ENCODE measurements at places on chromosomes 4 and X. TPM values are rescaled to one million over a fixed set of nuclear protein-coding genes. Genes with fewer than 3 reads are reported as not detected.

Gene MAGEA9B
- not detected for polyA plus RNA-seq

Gene BEND4
- polyA plus RNA-seq, result 1.1 TPM

Gene OTC
- polyA plus RNA-seq, result not detected

Gene BGN
- not detected for polyA plus RNA-seq

Gene PDLIM3
- 2.2 TPM for polyA plus RNA-seq

Gene MAGEB4
- polyA plus RNA-seq, result not detected

Gene GAGE2A
- not detected for polyA plus RNA-seq

Gene WWC2
- polyA plus RNA-seq, result 3.9 TPM

Gene CSN1S1
- polyA plus RNA-seq, result not detected

Gene MAGEC3
- polyA plus RNA-seq, result 2.3 TPM

Gene PNMA6A
- polyA plus RNA-seq, result 11.3 TPM

Gene CXCR3
- not detected for polyA plus RNA-seq

Gene VCX
- not detected for polyA plus RNA-seq

Gene NAA11
- polyA plus RNA-seq, result not detected

Gene ZFP92
- polyA plus RNA-seq, result not detected

Gene GABRQ
- polyA plus RNA-seq, result 1.2 TPM

Gene FAM184B
- not detected for polyA plus RNA-seq

Gene PCDH18
- 0.80 TPM for polyA plus RNA-seq

Gene OCIAD2
- 69.7 TPM for polyA plus RNA-seq

Gene SMIM31
- not detected for polyA plus RNA-seq

Gene H2BW2
- polyA plus RNA-seq, result not detected

Gene MMRN1
- polyA plus RNA-seq, result 2.2 TPM

Gene ARMCX2
- polyA plus RNA-seq, result 57.2 TPM

Gene RS1
- not detected for polyA plus RNA-seq

Gene LRP2BP
- polyA plus RNA-seq, result 0.58 TPM

Gene PLA2G12A
- polyA plus RNA-seq, result 31.2 TPM

Gene EOLA2
- 21.7 TPM for polyA plus RNA-seq

Gene SUPT20HL1
- not detected for polyA plus RNA-seq

Gene BMP3
- 1.5 TPM for polyA plus RNA-seq

Gene ACE2
- not detected for polyA plus RNA-seq

Gene UGT2B10
- not detected for polyA plus RNA-seq

Gene FGF5
- polyA plus RNA-seq, result 0.26 TPM

Gene ITGB1BP2
- 5.4 TPM for polyA plus RNA-seq

Gene GPRASP3
- 16.4 TPM for polyA plus RNA-seq

Gene GAGE13
- not detected for polyA plus RNA-seq

Gene DOCK11
- polyA plus RNA-seq, result 37.2 TPM

Gene CCDC110
- not detected for polyA plus RNA-seq

Gene HS6ST2
- polyA plus RNA-seq, result 43.0 TPM

Gene ADH7
- polyA plus RNA-seq, result not detected

Gene CDKL2
- 25.7 TPM for polyA plus RNA-seq

Gene ATP1B4
- not detected for polyA plus RNA-seq

Gene IL2
- polyA plus RNA-seq, result not detected

Gene SLITRK4
- 4.5 TPM for polyA plus RNA-seq

Gene BMP15
- not detected for polyA plus RNA-seq

Gene CTAG2
- not detected for polyA plus RNA-seq

Gene INTU
- polyA plus RNA-seq, result 14.0 TPM

Gene ASB12
- 1.5 TPM for polyA plus RNA-seq
